Dermis microvascular lymphatic vessel endothelial cell (primary cell): ENCODE measurements at places on chromosomes 4 and X. TPM values are rescaled to one million over a fixed set of nuclear protein-coding genes. Genes with fewer than 3 reads are reported as not detected.

INPP4B gene
- 19.1 and 24.7 TPM in 2 replicates for total RNA-seq

RAB33A gene
- 0.25 and 0.26 TPM in 2 replicates for total RNA-seq

SPANXN4 gene
- not detected in 2 replicates for total RNA-seq

SOWAHB gene
- total RNA-seq = under 0.01 TPM in 1 of 2 replicates, not detected in the other

PAGE4 gene
- not detected in 2 replicates for total RNA-seq

DCAF12L2 gene
- not detected in 2 replicates for total RNA-seq

TMEM187 gene
- total RNA-seq = 2.7 and 6.6 TPM in 2 replicates

GAGE12H gene
- total RNA-seq = not detected in 2 replicates

CLCN4 gene
- 5.4 and 6.3 TPM in 2 replicates for total RNA-seq

SLITRK2 gene
- total RNA-seq = not detected in 2 replicates

MSX1 gene
- 2.1 and 2.3 TPM in 2 replicates for total RNA-seq

FAM47E gene
- 0.13 and 0.26 TPM in 2 replicates for total RNA-seq

RPA4 gene
- 0.89 and 0.90 TPM in 2 replicates for total RNA-seq

VSIG4 gene
- total RNA-seq = not detected in 2 replicates
